ENCODE measurements at places on chromosomes 7 and 10.

GRCh38 chr10:132913559-132914115 is 28.7 kb downstream of the CFAP46 start:
- DNase-seq, result no peak

- DNase-seq, result no peak
Measured at GRCh38 chr10:16944986-16945385, 127.8 kb upstream of the RSU1 start.

DNA sequence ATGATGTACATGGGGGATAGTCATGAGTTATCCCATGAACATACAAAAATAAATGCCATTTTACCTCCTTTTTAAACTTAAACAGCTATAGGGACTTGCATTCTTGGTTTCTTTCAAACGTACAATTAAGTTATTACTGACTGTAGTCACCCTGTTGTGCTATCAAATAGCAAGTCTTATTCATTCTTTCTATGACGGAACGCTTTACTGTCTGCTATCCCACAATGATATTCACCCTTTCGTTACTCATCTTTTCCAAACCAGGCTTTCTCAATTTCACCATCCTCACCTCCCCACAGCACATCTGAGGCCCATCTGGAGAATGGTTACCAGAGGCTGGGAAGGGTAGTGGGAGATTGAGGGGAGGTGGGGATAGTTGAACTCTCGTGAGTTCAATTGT is 218.8 kb downstream of the PHF14 start:
- DNase-seq, result no peak

DNA sequence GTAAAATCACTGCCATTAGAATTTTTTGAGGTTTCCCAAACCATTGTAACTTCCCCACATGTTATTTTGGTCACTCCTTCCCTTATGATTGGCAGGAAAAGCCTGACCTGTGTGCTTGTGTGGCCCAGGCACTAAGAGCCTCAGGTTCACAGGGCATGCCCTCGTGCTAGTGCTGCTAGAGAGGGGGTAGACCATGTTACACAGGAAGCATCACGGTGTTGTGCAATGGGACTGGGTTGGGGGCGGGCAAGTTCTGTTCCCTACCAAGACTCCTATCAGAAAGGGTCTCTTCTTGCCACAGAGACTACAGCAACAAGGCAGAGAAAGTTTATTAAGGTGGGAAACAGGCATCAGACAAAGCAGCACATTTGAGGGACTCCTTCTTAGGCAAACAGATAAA is 32.2 kb downstream of the LSM5 start:
- DNase-seq, result no peak

- no peak for DNase-seq
Measured at GRCh38 chr10:90665905-90666662, 191.8 kb downstream of the HTR7 start.

DNA sequence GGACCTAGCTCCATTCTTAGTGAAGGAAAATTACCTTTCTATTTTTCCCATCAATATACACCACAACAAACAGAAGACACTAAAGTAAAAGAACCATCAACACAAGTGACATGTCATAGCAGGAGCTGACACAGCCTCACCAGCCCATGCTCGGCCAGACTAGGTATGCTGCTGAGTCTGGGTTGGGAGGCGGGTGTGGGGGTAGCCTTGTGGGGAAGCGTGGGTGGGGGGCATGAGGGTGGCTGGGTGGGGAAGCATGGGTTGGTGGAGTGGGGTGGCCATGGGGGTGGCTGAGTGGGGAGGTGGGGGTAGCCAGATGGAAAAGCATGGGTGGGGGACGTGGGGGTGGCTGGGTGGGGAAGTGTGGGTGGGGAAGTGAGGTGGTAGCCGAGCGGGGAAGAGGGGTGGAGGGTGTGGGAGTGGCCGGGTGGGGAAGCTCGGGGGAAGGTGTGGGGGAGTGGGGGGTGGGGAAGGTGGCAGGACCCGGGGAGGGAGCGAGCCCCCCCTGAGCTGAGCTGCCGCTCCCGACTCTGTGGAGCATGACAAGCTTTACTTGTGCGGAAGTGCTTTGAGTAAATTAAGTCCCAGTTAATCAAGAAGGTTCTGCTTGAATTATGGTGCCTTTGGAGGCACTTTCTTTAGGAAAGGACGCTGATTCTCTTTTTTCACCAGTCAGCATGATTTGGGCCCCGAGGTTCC is 294.6 kb upstream of the ZNF32 start:
- no peak for DNase-seq

- no peak for DNase-seq
Measured at GRCh38 chr7:40765639-40766038, 630.8 kb downstream of the SUGCT start.

DNA sequence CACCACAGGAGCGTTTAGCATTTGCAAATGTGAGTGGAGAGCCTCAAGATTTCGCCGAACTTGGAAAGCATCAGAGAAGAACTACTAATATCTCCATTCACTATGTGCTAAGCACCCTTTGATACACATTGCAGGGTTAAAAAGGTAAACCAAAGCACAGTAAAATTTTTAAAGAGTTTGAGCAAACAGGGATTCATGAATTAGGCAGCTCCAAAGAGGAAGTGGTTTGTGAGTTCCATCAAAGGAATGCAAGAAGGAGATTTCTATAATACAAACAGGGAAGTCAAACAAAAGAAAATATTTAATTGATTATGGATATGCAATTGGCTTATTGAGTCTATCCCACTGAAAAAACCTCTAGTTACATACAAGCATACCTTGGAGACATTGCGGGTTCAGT is 81.1 kb upstream of the TMEM72 start:
- no peak for DNase-seq

DNA sequence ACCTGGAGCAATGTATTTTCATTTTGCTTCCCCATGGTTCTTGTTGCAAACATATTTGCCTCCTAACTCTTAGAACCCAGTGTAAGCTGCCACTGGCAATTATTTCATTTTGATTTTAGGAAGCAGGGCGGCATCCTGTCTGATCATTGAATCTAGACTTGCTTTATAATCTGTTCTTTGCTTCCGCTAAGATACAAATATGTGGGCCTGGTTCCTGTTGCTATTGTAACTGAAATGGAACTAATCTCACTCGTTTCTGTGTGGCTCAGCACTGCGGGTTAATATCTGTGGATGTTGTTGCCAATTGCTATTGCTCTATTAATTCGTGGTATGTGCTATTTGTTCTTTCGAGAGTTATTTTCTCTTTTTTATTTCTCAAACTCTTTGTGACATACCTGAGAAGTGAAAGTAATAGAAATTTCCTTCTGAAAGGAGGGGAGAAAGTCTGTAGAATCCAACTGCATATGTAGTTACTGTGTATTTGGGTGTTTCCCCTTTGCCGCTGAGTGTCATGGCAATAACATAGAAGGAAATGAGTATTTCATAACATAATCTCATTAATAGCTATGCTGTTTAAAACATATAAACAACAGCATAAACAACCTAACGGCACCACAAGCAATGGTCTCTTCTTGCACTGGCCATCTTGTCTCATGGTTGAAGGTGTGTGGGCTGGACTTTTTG is 62.4 kb downstream of the FZD1 start:
- DNase-seq, result no peak

DNA sequence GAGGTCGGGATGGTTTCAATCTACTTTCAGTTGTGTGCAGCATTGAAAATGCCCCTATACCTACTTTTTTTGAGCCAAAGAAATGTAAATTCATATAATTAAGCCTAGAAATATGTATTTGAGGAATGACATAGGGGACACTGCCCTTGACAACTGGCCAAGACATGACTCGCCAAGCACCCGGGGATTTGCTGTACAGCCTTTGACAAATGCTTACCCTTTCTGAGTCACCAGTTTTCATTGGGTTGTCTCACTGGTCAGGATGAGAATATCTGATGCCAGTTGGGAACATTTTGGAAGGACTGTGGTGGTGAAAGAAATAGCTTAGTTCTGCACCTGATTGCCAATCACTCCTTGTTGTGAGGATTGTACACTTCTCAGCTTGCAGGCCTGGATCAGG is 166.8 kb upstream of the HABP2 start:
- DNase-seq, result no peak

DNA sequence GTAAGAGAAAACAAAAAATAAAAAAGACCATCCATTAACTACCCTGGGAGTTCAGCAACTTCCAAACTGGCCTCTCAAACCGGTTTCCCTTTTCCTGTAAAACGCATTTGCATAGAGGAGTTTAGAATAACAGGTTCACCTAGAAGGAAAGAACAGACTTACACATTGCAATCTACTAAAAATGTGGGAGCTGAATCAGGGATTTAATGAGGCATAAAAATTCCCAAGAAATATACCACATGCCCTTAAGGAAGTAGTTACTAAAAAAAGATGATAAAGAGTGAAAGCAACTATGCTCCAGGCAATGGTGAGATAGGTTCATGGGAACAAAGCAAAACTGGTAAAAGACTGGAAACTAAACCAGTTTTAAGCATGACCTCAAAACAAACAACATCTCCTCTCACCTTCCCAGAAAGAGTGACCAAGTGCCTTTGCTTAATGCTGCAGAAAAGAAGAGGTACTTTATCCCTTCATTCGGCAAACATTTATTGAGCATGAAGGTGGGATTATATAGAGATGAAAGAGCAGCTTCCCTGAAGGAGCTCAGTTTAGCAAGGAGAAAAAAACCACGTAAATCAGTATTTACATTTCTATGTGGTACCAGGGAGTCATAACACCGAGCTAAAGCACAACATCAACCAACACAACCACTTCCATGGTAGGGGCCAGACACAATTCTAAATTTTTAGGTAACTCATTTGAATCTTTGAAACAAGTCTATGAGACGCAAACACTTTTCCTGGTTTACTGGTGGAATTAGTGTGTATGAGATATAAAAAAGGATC is 152.8 kb downstream of the SGMS1 start:
- DNase-seq, result no peak

DNA sequence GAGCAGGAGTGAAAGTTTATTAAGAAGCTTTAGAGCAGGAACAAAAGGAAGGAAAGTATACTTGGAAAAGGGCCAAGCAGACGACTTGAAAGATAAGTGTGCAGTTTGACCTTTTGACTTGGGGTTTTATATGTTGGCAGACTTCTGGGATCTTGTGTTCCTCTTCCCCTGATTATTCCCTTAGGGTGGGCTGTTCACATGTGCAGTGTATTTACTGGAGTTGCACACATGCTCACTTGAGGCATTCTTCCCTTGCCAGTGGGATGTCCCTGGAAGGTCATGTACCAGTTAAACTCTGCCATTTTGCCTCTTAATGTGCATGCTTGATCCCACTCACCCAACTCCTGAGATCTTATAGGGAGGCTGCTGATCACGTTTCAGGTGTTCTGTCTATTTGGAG is 23.4 kb upstream of the ARHGAP12 start:
- DNase-seq, result no peak

DNA sequence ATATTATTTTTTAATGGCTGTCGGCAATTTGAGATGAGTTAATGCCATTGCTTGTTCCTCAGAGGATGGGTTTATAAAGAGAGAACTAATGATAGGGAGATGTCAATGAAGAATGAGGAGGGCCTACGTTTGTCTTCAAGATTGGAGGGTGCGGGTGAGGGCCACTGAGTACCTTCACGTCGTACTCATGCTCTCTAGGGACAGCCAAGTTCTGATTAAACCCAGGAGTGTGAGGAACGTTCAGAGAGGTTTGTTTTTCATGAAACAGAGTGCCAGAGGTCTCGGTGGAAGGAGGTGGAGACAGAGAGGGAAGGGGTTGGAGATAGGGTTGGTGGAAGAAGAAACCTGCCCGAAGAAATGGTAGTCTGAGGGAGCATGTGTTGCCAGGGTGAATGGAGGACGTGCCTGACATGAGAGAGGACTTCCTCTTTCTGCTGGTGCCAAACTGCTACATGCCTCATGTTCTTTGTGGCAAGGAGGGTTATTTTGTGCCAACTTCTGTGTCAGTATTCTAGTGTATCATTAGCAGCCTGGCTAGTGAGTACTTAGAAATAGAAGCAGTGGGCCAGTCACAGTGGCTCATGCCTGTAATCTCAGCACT is 8.9 kb downstream of the DHTKD1 start:
- no peak for DNase-seq

DNA sequence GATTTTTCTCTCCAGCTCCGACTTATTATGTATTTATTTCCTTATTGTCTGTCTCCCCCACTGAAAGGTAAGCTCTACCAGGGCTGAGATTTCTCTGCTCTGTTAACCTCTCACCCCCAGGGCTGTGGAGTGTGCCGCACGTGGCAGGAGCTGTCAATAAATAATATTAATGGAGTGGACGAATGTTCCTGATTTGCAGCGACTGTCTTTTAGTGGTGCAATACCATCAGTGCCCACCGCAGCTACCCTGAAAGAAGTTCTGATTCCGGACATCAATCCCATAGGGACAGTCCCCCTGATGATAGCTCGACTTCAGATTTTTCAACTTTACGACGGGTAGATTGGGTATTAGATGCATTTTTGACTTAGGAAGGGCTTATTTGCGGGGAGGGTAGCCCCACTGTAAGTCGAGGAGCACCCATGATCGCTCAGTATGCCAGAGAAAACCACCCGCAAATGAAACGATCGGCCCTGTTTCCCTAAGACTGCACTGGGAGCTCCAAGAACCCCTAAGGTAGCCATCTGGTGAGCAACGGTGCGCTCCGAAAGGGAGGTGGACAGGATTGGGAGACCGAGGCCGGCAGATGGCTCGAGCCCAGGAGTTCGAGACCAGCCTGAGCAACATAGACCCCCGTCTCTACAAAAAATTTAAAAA is 986 bp upstream of the PPP2R2D start:
- no peak for DNase-seq

- DNase-seq, result no peak
Measured at GRCh38 chr10:18224626-18225445, 84.6 kb downstream of the CACNB2 start.

DNA sequence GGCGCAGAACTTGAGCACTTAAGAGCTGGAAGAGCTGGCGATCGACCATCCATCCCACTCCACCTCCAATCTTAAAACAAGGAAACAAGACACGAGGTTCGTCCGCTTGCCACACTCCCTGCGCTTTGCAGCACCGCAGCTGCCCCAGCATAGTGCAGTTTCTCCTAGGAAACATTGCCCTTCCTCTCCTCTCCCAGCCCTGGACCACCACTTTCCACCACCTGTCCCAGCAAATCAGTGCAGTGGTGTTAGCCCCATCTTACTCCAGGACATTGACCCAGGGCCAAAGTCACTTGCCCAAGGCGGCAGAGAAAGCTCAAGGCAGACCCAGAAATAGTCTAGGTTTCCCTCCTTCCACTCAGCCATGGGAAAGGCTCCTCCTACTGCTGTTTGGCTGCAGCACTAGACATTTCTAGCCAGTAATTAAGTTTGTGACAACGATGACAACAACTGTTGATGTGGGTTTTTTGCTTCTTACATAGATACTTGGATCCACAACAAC is 1.5 kb upstream of the PARD3 start:
- DNase-seq, result no peak

All from activated CD8-positive, alpha-beta memory T cell treated with anti-CD3 and anti-CD28 coated beads for 1 hour (primary cell).